ENCODE measurements at places on chromosomes 2 and 18.
A peak's percentile ranks its signal among the peaks of the same experiment; 100 is the strongest.

- no peak for DNase-seq
These were observed 42.3 kb downstream of the SCN3A start for GRCh38 chr2:165161510-165161909.

DNA sequence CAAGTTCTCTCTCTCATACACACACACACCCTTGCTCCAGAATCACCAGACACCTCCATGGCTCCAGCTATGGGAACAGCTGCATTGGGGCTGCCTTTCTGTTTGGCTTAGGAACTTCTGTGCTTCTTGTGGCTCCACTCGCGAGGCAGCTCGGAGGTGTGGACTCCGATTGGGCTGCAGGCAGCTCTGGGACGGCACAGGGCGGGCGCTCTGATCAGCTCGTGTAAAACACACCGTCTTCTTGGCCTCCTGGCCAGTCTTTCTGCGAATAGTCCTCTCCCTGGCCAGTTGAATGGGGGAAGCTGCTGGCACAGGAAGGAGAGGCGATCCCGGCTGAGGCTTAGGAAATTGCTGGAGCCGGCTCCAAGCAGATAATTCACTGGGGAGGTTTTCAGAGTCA is 22.4 kb downstream of the FOSL2 start:
- DNase-seq, result no peak

GRCh38 chr2:128091726-128092080 is 703 bp downstream of the UGGT1 start:
- no peak for DNase-seq

GRCh38 chr2:96891591-96892333 is 21.9 kb upstream of the SEMA4C start:
- no peak for DNase-seq

- no peak for DNase-seq
These were observed 41.8 kb upstream of the CTAGE1 start for GRCh38 chr18:22459491-22459890.

GRCh38 chr2:121075641-121076497 is 209.1 kb downstream of the TFCP2L1 start:
- peak; percentile 67 for DNase-seq

GRCh38 chr18:9827211-9827792 is 58.5 kb upstream of the TXNDC2 start:
- no peak for DNase-seq

DNA sequence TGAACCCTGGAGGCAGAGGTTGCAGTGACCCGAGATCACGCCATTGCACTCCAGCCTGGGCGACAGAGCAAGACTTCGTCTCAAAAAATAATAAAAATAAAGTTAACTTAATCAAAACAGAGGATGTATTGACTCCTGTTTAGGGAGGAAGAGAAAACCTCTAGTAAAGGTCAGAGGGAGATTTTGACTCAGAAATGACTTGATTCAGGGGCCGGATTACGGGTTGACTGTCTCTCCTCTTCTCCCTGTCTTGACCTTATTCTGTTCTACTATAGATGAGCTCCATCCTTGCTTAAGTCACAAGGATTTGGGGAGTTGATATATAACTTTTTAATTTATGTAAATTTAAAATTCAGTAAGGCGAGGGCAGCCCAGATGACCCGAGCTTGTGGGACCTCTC is 71.0 kb downstream of the COX7A2L start:
- no peak for DNase-seq

GRCh38 chr18:68665628-68666027 is 49.3 kb downstream of the TMX3 start:
- no peak for DNase-seq

GRCh38 chr2:118148133-118148532 is 59.9 kb downstream of the INSIG2 start:
- DNase-seq, result no peak

GRCh38 chr2:138294451-138294850 is 207.1 kb upstream of the SPOPL start:
- no peak for DNase-seq

GRCh38 chr2:172072303-172072702 is 13.0 kb upstream of the DLX1 start:
- peak; percentile 70 for DNase-seq

GRCh38 chr2:230444832-230445231 is 28.8 kb downstream of the SP100 start:
- no peak for DNase-seq

GRCh38 chr2:196482119-196483065 is 157.1 kb upstream of the CCDC150 start:
- DNase-seq, result no peak

DNA sequence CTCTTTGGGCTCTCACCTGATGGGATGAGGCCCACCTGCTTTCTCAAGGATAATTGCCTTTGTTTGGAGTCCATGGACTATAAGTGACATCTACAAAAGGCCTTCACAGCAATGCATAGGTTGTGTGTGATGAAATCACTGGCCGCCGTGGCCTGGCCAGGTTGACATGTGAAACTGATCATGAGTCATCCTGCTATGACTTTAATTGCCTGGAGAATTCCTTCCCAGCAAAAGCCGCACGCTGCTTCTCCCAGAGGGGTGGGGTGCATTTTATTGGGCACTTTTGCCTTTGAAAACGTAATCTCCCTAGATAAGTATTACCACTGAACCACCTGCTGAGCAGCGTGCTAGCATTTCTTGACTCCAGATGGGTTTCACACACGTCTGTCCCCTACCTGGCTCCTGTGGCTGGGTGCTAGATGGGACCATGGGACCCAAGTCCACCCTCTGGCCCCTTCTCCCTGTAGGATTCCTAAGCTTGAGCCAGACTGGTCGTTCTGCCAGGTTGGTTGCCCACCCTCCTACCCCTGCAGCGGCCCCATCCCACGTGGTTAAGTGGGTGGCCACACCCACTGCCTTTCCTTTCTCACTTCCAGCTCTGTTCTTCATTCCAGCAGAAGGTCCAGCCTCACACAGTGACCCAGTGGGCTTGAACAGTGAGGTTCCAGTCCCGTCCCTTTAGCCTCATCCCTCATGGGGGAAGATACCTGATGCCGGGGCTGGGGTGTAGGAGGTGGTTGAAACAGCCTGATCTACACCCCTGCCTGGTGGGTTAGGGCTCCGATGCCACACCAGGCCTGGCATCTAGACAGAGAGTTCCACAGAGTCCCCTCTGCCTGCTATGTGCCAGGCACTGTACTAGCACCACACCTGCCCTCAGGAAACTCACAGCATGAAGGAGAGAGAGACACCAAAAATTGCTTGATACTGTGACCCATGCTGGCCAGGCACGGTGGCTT is 89.6 kb downstream of the GBX2 start:
- DNase-seq, result no peak

- DNase-seq, result no peak
These were observed 344.9 kb upstream of the SLC14A2 start for GRCh38 chr18:45270289-45270771.

DNA sequence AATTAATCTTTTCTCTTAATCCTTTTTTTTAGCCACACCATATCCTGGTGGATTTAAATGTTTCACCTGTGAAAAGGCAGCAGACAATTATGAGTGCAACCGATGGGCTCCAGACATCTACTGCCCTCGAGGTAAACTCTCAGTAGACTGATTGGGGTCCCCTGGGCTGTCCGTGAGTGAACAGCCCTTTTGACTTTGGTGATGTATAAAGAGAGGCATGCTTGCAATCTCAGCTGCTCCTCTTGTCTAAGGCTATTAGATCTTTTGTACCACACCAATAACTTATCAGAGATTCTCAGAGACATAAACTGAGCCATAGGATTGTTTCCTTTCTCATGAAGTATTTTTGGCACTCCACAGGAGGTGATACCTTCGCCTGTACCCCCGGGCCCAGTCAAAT is 118.6 kb downstream of the LYPD6 start:
- no peak for DNase-seq

GRCh38 chr2:100957996-100958653 is 44.0 kb upstream of the RPL31 start:
- DNase-seq, result no peak

DNA sequence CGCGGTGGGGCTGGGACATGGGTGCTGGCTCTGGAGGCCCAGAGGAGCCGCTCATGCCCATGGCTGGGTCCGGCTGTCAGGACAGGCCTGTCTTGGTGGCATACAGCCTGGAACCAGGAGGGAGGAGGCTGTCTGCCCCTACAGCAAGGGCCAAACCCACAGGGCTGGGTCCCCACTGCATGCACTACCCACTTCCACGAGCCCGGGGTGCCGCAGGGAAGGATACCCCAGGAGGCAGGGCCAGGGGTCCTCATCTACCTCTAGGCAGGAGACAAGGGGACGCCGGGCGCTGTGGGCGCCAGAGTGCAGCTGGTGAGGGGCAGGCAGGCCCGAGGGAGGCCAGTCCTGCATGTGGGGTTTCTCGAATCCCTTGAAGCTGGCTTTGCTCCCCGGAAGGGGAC is 95.1 kb upstream of the GPC1 start:
- DNase-seq, result no peak

DNA sequence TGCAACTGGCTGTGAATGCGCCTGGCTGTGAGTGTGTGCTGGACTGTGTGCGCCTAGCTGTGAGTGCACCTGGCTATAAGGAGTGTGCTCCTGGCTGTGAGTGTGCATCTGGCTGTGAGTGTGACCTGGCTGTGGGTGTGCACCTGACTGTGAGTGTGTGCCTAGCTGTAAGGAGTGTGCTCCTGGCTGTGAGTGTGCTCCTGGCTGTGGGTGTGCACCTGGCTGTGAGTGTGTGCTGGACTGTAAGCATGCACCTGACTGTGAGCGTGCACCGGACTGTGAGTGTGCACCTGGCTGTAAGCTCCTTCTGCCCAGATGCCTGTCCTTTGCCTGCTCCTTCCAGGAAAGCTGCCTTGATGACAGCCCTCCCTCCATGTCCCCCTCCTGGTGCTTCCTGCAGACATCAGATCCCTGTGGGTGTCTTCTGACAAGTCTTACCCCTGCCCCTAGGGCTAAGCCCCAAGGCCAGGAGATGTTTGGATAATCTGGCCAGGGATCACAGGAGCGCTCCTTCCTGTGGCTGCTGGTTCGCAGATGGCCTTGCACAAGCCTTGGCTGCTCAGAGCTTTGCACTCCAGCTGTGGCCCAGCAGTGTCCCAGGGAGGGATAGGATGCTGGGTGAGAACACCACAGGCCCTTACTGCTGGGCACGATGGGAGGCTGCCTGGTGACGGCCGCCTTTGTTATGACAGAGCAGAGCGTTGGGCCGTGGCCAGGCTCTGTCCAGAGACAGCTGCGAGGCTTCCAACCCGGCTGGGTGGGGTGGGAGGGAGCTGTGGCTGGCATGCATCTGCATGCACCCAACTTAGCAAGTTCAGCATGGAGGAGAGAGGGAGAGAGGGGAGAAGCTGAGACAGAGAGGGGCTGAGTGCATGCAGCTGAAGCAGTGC is 89.9 kb downstream of the GLI2 start:
- peak; percentile 50 for DNase-seq

DNA sequence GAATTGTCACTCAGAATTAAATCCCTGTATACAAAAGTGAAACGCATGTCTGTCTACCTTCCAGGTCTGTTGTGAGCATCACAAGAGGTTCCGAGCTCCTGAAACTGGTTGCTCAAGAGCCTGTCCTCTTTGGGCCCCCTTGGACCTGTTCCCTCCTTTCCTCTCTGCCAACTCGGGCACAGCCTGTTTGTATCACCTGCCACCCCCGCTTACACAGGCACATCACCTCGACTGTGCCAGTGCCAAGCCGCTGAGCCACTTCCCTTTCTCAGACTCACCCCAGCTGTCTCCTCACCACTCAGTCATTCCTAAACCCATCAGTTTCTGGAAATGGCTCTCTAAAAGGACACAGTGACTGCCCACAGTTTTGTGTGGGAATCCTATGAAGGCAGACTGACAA is 3.1 kb downstream of the EFR3B start:
- DNase-seq, result no peak

GRCh38 chr2:28716265-28716865 is 35.3 kb upstream of the PPP1CB start:
- no peak for DNase-seq

All from NCI-H1105 (cell line).